Effector CD8-positive, alpha-beta T cell (primary cell): ENCODE measurements at places on chromosomes 5 and 9.

DNA sequence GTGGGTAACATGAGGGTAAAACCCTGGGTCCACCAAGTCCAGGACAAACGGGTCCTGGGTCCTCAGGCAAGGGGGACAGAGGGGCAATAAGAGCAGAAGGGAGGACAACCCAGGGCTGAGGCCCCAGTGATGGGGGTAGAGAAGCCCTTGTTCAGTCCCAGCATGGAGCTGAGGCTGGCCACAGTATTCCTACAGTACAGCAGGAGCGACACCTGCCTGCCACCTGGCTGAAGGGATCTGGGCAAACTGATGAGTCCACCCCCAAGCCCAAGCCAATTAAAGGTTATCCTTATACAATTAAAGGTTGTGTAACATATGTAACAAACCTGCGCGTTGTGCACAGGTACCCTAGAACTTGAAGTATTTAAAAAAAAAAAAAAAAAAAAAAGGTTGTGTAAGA lies 97.7 kb upstream of the LRRTM2 start:
- DNase-seq: no peak

- DNase-seq: no peak
Measured at GRCh38 chr9:83469722-83470121, 68.5 kb downstream of the FRMD3 start.

GRCh38 chr9:5951686-5952211 lies 61.1 kb downstream of the MLANA start:
- DNase-seq: no peak

- DNase-seq: no peak
Measured at GRCh38 chr5:115379622-115380344, 83.3 kb upstream of the CCDC112 start.

- no peak for DNase-seq
Measured at GRCh38 chr5:74953554-74953936, 87.4 kb upstream of the FAM169A start.

GRCh38 chr5:133274597-133274935 lies 222.8 kb downstream of the HSPA4 start:
- DNase-seq: no peak

DNA sequence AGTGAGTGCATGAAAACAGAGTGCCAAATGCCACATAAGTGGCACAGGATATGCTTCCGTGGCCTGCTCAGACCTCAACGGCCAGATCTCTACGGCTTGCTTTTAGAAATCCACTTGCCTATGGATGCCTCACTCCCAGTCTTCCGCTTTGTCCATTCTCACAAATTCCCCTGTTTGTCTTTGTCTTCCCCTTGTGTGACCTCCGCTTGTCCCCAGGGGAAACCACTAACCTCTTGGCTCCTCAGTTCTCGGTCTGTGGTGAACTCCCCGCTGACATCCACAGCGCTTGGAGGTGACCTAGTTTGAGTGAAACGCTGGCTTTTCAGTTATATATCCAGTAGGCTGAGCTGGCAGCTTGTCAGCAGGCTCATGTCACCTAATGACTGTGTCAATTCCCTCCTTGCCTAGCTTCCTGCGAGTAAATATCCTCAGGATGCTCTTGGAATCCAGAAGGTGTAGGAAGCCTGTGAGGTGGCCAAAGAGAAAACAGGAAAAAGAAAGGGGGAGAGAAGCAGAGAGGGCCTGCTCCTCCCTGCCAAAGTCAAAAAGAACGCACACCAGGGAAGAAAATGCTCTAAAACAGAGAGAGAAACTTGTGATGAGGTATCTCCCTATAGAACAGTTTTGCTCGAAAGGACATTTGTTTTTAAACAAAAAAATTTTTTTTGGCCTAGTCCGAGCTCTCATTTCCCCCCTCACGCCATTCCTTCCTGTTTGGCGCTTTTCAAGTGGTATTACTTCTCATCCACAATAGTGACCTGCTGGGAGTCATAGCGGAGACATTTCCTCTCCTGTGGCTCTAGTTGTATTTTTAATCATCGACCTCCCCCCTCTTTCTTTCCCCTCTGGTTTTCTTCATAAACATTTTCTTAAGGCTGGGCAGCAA lies 101.6 kb upstream of the SPRY4 start:
- no peak for DNase-seq

GRCh38 chr9:128120741-128121465 lies 6.6 kb downstream of the PTGES2 start:
- DNase-seq: no peak

DNA sequence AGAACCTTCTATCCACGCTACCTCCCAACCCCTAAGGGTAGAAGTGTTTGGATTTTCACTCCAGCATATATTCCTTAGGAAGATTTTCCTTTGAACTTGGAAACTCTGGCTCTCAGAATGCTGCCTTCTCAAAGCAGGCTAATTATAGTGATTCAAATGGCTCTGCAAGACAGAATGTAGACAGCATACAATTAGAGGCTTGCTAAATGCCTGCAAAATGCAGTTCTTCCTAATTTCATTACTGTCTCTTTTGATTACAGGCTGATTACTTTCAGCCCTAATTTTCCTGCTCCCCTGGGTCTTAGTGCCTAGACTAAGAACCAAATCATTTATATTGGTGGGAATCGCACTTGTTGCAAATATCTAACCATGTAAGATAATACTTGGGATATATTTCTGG lies 50.8 kb downstream of the ANKDD1B start:
- no peak for DNase-seq

DNA sequence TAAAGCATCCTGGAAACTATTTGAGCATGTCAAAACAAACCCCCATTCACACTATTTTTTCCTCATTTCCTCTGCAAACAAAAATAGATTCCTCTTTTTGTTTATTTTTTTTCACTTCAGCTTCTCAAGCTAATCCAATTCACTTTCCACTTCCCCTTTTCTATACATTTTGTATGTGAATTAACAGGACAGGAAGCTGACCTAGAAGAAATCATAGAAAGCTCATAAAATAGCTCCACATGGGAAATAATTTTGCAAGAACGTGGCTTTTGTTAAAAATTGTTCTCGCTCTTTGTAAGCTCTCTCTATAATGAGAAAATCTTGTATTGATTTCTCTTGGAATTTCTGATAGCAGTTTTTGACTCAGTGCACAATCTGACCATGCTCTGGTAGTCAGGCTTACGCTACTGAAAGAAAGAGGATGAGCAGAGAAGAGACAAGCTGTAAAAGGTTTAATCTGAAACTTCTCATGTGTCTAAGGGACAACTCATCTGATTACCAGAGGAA lies 215.8 kb downstream of the ADAMTS12 start:
- no peak for DNase-seq

DNA sequence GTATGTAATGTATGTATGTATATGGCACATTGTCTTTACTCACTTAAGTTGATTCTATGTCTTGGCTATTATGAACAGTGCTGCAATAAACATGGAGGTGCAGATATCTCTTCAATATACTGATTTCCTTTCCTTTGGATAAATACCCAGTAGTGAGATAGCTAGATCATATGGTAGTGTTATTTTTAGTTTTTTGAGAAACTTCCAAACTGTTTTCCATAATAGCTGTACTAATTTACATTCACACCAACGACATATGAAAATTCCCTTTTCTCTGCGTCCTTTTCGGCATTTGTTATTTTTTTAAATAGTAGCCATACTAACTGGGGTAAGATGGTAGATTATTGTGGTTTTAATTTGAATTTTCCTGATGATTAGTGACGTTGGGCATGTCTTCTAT lies 445.6 kb downstream of the NFIB start:
- DNase-seq: no peak

- no peak for DNase-seq
Measured at GRCh38 chr5:71880536-71880935, 161.5 kb downstream of the CARTPT start.

- no peak for DNase-seq
Measured at GRCh38 chr5:91311168-91311696, 71.9 kb downstream of the ARRDC3 start.

DNA sequence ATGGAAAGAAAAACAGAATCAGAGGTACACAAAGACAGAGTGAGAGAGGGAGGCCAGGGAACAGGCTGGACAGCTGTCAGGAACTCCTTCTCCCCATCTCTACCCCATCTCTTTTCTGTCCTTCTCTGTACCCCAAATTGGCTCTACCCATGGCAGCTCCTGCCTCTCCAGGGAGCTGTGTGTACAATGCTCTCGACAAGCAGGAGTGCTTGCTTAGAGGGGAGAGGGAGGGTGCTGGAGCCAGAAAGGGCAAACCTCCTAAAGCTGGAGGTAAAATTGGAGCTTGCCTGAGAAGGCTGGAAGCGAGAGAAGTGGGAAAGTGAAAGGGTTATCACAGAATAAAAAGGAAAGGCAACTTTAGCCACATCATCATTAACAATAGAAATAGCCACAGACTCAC lies 6.4 kb downstream of the TPM2 start:
- DNase-seq: no peak

DNA sequence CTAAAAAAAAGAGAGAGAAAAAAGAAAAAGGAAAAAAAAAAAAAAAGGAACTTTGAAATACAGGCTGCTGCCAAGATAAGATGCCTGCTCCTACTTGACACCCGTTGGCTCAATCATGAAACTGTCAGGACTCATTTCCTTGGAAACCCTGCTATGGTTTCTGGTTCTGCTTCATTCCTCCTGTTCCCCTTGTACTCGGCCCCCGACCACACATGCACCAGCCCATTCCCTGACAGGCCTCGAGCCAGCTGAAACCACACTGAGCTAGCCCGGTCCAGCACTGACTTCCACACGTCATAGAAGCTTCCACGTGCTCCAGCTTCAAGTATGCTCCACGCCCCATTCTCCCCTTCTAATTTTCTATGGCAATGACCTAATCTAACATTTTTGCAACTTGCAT lies 93.2 kb downstream of the MYO10 start:
- no peak for DNase-seq

DNA sequence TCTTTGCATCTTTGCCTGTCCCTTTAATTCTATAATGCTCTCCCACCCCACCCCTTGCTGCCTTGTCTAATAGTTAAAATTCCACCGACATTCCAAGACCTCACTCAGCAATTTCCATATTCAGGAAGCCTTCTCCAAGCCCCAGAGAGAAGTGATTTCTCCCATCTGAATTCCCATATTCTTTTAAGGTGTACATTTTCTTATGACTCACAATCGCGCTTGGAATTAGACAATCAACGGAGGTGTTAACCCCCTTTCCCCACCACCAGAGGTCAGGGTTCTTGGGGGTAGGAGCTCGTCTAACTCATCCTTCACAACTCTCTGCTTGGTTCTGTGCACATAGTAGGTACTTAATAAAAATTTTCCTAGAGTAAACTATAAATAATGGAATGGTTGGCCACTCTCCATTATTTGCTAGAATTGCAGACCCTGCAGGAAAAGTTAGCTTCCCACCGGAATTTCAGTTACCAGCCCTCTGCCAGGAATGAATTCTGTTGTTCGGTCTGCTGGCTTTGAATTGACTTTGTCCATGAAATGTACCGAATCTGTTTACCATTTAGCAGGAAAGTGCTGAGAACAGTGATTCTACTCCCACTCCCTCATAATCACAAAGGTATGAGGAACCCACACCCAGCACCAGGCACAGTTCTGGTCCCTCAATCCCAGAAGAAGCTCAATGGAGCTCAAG lies 5.0 kb downstream of the KCNIP1 start:
- DNase-seq: no peak

GRCh38 chr9:129724456-129725190 lies 28.2 kb downstream of the PTGES start:
- no peak for DNase-seq

GRCh38 chr5:159208514-159209437 lies 577 bp downstream of the RNF145 start:
- DNase-seq: peak; percentile 25

GRCh38 chr5:80010754-80011392 lies 19.8 kb upstream of the MTX3 start:
- DNase-seq: no peak

DNA sequence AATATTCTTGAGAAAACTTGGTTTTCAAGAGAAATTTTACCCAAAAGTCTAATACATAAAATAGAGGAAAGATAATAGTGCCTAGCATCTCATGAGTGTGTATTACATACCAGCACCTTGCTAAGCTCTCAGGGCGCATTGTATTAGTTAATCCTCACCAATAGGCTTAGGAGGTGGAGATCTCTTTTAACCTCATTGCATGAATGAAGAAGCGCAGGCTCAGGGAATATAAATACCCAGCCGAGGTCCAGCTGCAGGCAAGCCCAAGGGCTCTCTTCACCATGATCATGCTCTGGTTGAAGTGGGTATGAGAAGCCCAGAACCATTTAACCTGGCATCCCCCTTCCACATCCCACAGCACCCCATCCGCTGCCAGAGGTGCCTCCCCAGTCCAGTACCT lies 46.0 kb downstream of the CAMK2A start:
- DNase-seq: no peak

DNA sequence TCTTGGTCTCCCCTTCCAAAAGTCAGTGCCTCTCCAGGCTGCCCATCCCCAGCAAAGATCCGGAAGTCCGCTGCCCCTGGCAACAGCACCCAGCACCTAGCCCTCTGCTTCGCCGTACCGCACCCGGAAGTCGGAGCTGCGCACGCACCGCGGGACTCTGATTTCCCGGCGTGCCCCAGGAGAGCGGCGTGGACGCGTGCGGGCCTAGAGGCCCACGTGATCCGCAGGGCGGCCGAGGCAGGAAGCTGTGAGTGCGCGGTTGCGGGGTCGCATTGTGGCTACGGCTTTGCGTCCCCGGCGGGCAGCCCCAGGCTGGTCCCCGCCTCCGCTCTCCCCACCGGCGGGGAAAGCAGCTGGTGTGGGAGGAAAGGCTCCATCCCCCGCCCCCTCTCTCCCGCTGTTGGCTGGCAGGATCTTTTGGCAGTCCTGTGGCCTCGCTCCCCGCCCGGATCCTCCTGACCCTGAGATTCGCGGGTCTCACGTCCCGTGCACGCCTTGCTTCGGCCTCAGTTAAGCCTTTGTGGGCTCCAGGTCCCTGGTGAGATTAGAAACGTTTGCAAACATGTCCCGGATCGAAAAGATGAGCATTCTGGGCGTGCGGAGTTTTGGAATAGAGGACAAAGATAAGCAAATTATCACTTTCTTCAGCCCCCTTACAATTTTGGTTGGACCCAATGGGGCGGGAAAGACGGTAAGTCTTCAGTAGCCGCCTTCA lies at the start of gene RAD50:
Gene RAD50, plus strand, starts transcription at position 215 of the 715 bp plus-strand sequence. Its CDS starts 348 bp downstream, at position 563.
- DNase-seq: peak; percentile 85

DNA sequence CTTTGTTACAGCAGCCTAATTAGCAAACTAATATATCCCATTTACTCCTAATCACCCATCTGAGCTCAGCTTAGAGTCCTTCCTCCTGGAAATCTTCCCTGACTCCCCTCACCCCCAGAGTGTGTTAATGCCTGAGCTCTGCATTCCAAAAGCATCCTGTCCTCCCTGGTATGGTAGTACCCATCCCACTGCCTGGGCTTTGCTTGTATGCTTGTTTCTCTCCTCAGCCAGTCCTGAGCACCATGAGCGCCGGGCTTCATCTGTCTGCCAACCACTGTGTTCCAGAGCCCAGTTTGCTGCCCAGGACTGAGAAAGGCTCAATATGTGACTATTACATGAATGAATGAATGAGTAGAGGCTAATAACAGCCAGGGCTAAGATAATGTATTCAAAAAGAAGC lies 272.4 kb downstream of the CDK5RAP2 start:
- no peak for DNase-seq

- no peak for DNase-seq
Measured at GRCh38 chr5:13427827-13428557, 516.5 kb downstream of the DNAH5 start.

GRCh38 chr5:126445502-126446174 lies 22.4 kb downstream of the GRAMD2B start:
- no peak for DNase-seq

GRCh38 chr5:40823459-40823858 lies 11.6 kb downstream of the RPL37 start:
- no peak for DNase-seq

GRCh38 chr9:71709384-71709783 lies 58.9 kb downstream of the CEMIP2 start:
- DNase-seq: no peak
